Neural progenitor cell (in vitro differentiated cells): ENCODE measurements at places on chromosomes 3 and 15. TPM values are rescaled to one million over a fixed set of nuclear protein-coding genes. Genes with fewer than 3 reads are reported as not detected.

Gene EXOG
- total RNA-seq = 11.6 and 13.8 TPM in 2 replicates

Gene POLR2H
- total RNA-seq = 128 and 173 TPM in 2 replicates

Gene RPL39L
- total RNA-seq = 49.1 and 52.3 TPM in 2 replicates

Gene TMEM89
- total RNA-seq = not detected in 2 replicates

Gene ADPRH
- 0.77 and 1.4 TPM in 2 replicates for total RNA-seq

Gene TRAT1
- total RNA-seq = not detected in 2 replicates

Gene SPINT1
- total RNA-seq = 12.0 and 13.7 TPM in 2 replicates

GRCh38 chr3:157865352-157866000 lies 240.7 kb downstream of the SHOX2 start:
- H3K27me3 ChIP-seq = no peaks in the 10 kb centered on the region
- H3K27ac ChIP-seq = no peak overlapping the region
- no peak overlapping the region for H3K4me3 ChIP-seq

DNA sequence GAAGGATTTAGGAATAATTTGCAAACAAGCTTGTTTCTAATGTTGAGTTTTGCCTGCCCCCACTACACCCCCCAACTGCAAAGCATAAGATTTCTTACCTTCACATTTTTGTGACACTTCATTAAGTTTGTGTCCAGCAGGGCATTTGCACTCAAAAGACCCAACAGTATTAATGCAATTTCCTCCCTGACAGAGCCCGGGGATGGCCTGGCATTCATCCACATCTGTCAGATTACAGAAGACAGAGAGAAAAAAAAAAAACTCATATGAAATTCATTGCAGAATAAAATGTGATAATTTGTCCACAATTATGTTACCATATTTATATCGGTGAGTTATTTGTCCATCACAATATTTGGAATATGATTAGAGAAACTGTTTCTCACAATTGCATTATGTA lies 111.5 kb downstream of the FBN1 start:
- DNase-seq = no peak
- H3K4me1 ChIP-seq = no peaks in the 10 kb centered on the region
- H3K4me3 ChIP-seq = no peak overlapping the region

DNA sequence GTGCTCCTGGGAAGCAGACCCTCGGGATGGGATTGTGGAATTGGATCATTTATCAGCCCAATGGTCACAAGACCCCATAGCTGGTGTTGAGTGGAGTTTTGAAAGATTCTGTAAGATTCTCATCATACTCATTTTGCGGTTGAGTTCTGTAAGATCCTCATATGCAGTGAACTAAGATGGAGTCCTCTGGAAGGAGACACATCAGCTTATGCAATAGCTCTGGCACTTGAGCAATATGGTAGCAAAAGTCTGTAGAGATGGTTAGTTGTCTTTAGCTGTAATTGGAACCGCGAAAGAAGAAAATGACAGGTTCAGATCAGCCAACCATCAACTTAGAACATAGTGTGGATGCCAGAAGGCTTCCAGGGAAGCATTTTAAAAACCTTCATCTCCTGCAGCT lies 184.5 kb upstream of the TSC22D2 start:
- peaks cover 20% of the 10 kb centered on the region for H3K4me1 ChIP-seq
- no peak overlapping the region for H3K4me3 ChIP-seq
- DNase-seq = no peak

GRCh38 chr3:161409069-161409468 lies 37.8 kb upstream of the SPTSSB start:
- no peak overlapping the region for H3K27ac ChIP-seq
- DNase-seq = peak; percentile 74
- no peak overlapping the region for H3K4me3 ChIP-seq

GRCh38 chr15:69056365-69056764 lies 41.9 kb downstream of the NOX5 start:
- no peak overlapping the region for H3K4me3 ChIP-seq
- DNase-seq = no peak
- H3K27ac ChIP-seq = no peak overlapping the region
- H3K4me1 ChIP-seq = no peaks in the 10 kb centered on the region
- no peaks in the 10 kb centered on the region for H3K36me3 ChIP-seq

DNA sequence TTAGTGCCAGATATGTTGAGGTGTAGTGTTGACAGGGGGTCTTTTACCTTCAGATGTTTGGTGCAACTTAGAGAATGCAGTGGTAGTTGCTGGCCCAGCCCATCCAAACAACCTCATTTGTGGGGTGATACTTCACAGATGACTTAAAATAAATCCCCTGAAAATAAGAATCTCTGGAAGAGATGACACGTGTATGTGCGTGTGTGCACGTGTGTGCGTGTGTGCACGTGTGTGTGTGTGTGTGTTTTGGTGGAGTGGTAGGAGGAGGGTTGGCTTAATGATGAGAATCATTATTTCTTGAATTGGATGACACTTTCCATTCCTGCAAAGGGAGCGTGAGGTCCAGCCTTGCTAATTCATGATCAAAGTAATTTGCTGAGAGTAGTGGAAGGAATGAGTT lies 31.9 kb downstream of the SNRPN start:
- no peak overlapping the region for H3K4me3 ChIP-seq
- H3K27ac ChIP-seq = no peak overlapping the region
- peaks cover 14% of the 10 kb centered on the region for H3K36me3 ChIP-seq
- no peaks in the 10 kb centered on the region for H3K4me1 ChIP-seq
- no peak for DNase-seq

- no peak for DNase-seq
- no peak overlapping the region for H3K27ac ChIP-seq
Observed at GRCh38 chr3:58794750-58795149, 128.2 kb upstream of the FAM3D start.

- no peak for DNase-seq
- H3K4me1 ChIP-seq = peaks cover 7% of the 10 kb centered on the region
- H3K4me3 ChIP-seq = no peak overlapping the region
- H3K36me3 ChIP-seq = peaks cover 17% of the 10 kb centered on the region
- no peaks in the 10 kb centered on the region for H3K27me3 ChIP-seq
Observed at GRCh38 chr15:82228750-82229149, 33.8 kb downstream of the EFL1 start.

DNA sequence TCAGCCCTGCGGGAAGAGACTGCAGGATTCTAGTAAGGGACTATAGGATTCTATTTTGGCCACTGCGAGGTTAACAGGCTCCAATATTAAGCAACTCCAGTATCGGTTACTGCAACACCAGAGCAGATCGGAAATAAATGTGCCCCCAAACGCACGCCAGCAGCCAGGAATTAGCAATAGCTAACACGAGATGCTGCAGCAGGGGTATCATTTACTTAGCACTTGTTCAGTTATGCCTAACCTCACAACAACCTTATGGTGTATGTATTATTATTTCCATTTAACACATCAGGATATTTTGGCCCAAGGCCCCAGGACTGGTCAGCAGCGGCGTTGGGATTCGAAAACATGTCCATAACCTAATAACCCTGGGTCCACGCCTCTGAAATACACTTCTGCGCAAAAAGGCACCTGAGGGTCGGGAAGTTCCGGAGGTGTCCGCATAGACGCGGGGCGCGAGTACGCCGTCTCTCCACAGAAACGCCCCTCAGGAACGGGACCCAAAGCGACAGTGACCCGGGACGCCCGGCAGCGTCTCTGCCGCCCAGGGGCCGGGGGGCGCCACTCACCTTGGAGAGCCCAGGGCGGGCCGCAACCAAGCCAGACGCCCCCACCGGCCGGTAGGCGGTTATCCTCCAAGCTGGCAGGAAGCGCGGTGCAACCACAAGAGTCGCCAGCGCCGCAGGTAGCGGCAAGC lies 681 bp downstream of the PIK3CB start:
- peak; percentile 13 for DNase-seq
- H3K36me3 ChIP-seq = no peaks in the 10 kb centered on the region
- peak overlapping the region; percentile 82 for H3K27ac ChIP-seq
- H3K27me3 ChIP-seq = no peaks in the 10 kb centered on the region

GRCh38 chr3:192216067-192216466 lies 511.3 kb downstream of the FGF12 start:
- no peak overlapping the region for H3K27ac ChIP-seq
- no peak for DNase-seq
- no peaks in the 10 kb centered on the region for H3K36me3 ChIP-seq
- H3K4me3 ChIP-seq = no peak overlapping the region

GRCh38 chr3:185049710-185050109 lies 103.2 kb downstream of the C3orf70 start:
- no peak overlapping the region for H3K4me3 ChIP-seq
- H3K36me3 ChIP-seq = no peaks in the 10 kb centered on the region
- peak; percentile 31 for DNase-seq
- no peak overlapping the region for H3K27ac ChIP-seq
- no peaks in the 10 kb centered on the region for H3K27me3 ChIP-seq

DNA sequence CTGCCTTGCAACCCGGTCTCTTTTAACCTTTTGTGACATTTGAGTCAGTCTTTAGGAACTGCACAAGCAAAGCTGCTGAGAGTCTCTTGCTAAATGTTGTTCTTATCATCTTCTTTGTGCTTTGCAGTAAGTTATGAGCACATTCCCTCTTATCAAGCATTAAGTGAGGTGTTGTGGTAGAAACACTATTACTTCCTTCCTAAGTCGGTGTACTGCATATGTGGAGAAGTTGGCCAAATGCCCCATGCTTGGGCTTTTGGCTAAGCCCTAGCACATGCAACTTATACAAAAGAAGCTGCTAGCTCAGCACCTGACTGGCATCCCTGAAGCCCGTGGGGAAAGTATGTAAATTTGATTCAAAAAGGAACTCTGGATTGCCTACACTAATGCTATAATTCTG lies 136.5 kb upstream of the RBMS3 start:
- H3K27me3 ChIP-seq = no peaks in the 10 kb centered on the region
- no peak overlapping the region for H3K27ac ChIP-seq
- H3K4me3 ChIP-seq = no peak overlapping the region
- H3K4me1 ChIP-seq = peaks cover 14% of the 10 kb centered on the region

GRCh38 chr15:77607894-77608261 lies 24.8 kb downstream of the LINGO1 start:
- H3K36me3 ChIP-seq = no peaks in the 10 kb centered on the region
- H3K27me3 ChIP-seq = no peaks in the 10 kb centered on the region
- peaks cover 60% of the 10 kb centered on the region for H3K4me1 ChIP-seq

DNA sequence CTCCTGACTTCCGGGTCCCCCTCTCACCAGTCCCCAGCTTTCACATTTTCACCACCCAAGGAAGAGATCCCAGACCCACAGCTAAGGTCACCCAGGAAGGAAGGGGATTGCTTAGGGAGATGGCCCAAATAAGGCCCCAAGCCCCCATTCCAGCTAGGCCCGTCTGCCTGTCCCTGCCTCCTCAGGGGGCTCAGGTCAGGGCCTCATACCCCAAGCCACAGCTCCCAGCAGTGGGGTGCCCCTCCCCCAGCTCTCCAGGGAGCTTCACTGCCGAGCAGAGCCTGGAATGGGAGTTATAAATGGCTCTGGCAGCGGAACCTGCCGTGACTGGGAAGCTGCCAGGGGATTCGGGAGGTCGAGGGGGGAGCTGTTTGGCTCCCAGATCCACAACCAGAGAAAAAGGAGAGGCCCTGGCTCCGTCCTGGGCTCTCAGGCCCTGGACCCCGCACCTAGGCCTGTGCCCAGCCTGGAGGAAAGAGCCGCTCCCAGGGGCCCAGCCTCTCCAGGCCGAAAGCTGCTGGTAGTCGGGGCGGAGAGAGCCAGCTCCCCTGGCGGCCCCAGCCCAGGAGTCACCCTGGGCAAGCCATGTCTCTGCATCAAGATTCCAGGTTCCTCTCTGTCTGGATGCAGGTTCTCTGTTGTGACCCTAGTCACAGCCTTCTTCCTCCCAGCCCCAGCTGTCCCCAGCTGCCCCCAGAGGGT lies 550 bp downstream of the CCDC9B start:
- no peak for DNase-seq
- no peak overlapping the region for H3K27ac ChIP-seq

GRCh38 chr15:89196994-89197393 lies 24.4 kb downstream of the RLBP1 start:
- H3K27ac ChIP-seq = peak overlapping the region; percentile 82
- DNase-seq = no peak
- H3K4me1 ChIP-seq = peaks cover 44% of the 10 kb centered on the region
- H3K36me3 ChIP-seq = no peaks in the 10 kb centered on the region
- H3K4me3 ChIP-seq = peak overlapping the region; percentile 18
